ENCODE measurements at places on chromosomes 3 and 15. TPM values are rescaled to one million over a fixed set of nuclear protein-coding genes. Genes with fewer than 3 reads are reported as not detected.

GRCh38 chr3:168583977-168584376 lies 488.3 kb upstream of the GOLIM4 start:
- no peak for DNase-seq

ACP3 gene
- 1.1 TPM for polyA plus RNA-seq

- no peak for DNase-seq
These were observed 165.7 kb downstream of the ZNF385D start for GRCh38 chr3:21585216-21585740.

GRCh38 chr3:81068546-81068945 lies 692.9 kb downstream of the GBE1 start:
- no peak for DNase-seq

ARHGAP11A gene
- 0.84 TPM for polyA plus RNA-seq

NR2F2 gene
- 230 TPM for polyA plus RNA-seq

GNL3 gene
- polyA plus RNA-seq = 41.4 TPM

HYKK gene
- polyA plus RNA-seq = 6.7 TPM

FAM107A gene
- polyA plus RNA-seq = 19.9 TPM

DLEC1 gene
- 0.93 TPM for polyA plus RNA-seq

DNA sequence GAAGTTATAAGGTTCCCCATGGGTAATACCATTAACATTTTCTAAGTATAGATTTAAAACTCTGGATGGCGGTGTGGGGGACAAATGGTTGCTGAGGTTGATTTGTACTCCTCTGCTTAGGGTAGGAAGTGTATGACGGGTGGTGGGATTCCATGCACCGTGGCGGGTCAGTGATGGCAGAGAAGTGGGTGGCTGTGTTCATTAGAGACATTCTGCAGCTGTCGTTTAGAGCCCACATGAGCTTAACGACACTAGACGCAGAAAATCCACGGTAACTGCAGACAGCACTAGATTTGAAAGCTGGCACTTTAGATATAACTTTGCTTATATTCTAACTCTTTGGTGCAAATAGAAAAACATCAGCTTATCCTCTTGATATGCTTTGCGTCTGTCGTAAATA lies 37.5 kb downstream of the SGO1 start:
- DNase-seq = no peak

- no peak for DNase-seq
These were observed 195.4 kb downstream of the RAP2B start for GRCh38 chr3:153357436-153357835.

Measured in ovary (tissue), 10 donors.